ENCODE measurements at places on chromosomes 4 and X.

DNA sequence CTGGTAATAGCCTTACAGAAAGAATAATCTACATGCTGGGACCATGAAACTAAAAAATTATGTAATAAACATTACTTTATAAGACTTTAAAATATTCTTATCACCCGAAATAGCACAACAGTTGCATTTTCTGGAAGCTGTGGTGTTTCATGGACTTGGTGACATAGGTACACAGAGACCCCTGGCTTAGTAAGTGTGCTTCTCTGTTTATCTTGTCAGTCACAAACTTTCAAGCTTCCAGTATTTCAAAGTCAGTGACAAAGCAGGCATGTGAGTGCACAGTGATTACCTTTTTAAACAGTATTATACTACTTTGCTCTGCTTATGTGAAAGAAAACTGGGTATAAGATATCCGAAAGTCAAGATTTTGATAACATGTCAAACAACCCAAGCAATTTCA, 84.3 kb downstream of the PAPSS1 start:
- no peak for DNase-seq

GRCh38 chr4:8921465-8921864, 49.8 kb upstream of the HMX1 start:
- DNase-seq = no peak

DNA sequence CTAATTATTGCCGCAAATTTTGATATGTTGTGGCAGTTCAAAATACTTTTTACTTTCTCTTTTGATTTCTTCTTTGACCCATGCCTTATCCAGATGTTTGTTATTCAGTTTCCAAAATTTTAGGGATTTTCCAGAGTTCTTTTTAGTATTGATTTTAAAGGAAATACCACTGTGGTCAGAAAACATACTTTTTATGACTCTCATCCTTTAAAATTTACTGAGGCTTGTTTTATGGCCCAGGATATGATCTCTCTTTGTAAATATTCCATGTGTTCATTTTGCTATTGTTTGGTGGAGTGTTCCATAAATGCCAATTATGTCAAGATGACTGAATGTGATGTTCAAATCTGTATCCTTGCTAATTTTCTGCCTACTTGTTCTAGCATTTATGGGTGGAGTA, 272.3 kb upstream of the DIPK2B start:
- DNase-seq = no peak

DNA sequence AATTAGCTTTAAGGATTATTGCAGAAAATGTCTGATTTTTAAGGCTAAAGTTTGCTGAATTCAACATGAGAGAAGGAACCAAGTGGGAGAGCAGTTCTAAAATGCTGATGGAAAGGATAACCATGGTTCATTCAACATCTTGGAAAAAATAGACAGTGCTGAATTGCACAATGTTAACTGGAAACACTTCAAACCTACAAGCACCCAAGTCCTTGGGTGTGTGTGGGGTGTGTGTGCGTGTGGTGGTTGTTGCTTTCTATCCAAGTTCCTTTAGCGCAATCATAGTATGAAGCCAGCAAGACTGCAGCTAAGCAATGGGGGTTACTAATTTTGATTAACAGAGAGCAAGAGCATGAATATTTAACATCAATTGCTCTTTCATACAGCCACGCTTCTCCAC, 29.3 kb upstream of the SCOC start:
- no peak for DNase-seq

GRCh38 chr4:122481766-122482405, 25.4 kb upstream of the IL2 start:
- no peak for DNase-seq

GRCh38 chrX:46626566-46626965, 53.0 kb downstream of the CHST7 start:
- DNase-seq = no peak

DNA sequence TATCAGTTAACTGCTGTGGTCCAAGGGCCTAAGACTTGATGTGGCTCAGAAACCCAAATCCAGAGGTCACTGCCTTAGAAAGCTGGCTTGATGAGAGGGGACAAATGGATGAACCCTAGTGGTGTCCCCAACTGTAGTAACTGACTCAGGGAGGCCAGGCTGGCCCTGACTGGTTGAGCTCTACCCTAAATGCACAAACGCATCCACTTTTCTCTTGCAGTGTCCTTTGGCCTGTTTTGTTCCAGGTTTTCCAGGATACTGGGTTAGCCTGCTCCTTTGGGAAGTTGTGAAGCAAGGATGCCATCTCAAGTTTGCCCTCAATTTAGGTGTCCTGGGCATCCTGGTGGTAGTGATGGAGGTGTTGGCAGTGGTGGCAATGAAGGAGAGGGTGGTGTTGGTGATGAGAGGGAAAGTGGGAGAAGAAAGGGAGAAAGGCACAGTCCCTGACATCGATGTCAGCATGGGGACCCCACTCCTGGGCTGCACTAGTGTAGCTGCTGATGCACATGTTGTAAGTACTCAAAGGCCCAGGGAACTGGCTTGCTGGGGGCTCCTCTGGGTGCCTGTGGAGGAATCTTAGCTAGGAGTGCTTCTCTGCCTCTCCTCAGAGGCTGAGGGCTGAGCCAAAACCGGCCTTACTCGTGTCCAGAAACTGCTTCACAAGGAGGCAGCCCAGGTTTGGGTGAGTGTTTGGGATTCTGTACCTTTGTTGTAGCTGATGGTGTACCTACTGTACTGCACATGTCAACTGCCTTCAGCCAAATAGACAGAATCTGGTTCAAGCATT, 2.9 kb upstream of the HAND2 start:
- DNase-seq = no peak

DNA sequence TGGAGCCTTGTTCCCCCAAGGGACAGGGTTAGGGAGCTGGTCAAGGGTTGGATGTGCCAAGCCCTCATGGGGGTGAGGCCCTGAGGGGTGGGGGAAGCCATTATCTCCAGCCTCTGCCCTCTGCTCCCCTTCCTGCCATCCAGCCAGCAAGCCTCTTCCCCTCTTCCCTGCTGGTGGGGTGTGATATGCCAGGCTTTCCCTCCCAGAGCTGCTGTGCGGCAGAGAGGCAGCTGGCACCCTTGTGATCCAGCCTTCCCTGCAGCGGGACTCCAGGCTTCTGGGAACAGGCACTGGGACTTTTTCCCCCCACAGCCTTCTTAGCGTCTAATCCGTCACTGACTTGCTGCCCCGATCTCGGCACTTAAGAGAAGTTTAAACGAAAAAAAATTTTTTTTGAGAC, 6.3 kb downstream of the SSR4 start:
- DNase-seq = no peak

GRCh38 chr4:156191044-156191781, 237.5 kb upstream of the CTSO start:
- no peak for DNase-seq

DNA sequence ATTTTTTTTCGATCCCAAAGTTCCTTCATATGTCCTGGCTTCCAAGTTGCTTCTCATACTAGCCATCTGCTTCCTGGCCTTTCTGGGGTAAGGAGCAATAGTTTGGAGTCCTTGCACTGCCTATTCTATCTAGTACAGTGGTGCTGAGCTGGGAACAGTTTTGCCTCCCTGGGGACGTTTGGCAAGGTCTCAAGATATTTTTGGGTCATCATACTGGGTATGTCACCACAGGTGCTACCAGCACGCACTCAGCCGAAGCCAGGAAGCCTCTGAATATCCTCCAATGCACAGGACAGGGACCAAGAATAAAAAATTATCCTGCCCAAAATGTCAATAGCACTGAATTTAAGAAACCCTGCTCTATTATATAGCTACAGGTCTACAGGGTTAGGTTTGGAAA, 35.4 kb upstream of the TMSB15B start:
- DNase-seq = no peak

GRCh38 chr4:88043001-88043400, 35.6 kb downstream of the PKD2 start:
- DNase-seq = no peak

- DNase-seq = no peak
These were observed at the start of gene GPRIN3 for GRCh38 chr4:89307446-89308160. GPRIN3 (minus strand) TSS chr4:89307800; CDS start chr4:89250110, 57,690 bp downstream.

DNA sequence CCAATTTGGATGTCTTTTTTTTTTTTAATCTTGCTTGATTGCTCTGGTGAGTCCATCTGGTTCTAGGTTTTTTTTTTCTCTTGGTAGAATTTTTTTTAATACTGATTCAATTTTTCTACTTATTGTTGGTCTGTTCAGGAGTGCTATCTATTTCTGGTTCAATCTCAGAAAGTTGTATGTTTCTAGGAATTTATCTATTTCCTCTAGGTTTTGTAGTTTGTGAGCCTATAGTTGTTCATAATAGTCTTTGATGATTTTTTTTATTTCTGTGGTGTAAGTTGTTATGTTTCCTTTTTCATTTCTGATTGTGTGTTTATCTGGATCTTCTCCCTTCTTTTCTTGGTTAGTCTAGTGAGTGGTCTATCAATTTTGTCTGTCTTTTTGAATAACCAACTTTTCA, 129.6 kb downstream of the FAM13A start:
- no peak for DNase-seq

DNA sequence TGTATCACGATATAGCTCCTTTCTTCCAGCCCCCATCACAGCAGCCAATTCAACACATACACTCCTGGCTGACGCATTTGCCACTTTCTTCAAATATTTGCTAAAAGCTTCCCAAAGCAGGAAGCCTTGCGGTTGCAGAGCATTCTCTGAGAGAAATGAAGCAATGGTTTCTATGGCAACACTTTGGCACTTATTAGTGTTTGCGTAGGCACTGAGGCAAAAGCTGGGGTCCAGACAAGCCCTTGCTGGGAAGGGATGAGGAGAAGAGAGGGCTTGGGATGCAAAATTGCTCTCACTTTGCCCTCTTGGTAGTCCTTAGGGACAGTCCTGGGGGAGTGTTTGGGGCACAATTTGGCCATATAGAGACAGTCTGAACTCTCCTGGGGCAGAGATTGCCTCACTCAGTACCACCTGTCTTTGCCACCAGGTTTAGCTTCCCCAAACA, 55.0 kb upstream of the PAK3 start:
- DNase-seq = no peak

DNA sequence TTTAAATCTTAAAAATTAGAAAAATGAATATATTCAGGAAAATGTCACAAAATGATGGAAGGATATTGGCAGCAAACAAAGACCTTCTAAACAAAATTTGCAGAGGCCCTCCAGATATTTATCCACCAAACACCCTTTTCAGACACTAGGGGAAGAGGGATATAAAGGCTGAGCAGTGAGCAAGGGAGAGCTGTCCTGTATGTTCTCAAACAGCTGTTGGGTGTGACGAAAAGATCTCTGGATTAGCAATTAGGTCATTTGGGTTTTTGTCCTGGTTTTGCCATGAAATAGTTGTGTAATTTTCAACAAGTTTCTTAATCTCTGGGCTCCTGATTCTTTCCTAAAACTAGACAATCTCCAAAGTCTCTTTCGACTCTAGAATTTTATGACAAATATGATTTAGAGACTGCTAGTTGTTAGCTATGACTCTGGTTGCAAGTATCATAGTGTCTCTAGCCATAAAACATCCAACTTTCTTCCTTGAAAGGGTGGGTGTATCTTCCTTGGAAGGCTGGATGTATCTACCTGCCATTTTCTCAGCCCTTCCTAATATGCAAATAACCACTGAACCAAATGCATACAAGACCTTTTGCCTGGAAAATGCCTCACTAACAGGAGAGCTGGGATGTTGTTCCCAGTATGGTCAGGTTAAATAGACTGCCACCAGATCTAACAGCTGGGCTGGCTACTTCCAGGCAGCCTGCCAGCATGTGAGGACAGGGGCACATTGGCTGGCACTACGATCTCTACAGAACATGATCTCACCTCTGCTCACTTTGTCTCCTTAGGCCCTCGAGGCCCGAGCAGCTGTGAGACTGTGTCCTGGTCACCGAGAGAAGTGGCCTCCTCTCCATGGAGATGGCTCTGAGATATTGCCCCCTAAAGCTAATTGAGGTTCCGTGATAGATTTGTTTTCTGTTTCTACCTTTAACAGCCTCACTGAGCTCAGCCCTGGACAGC, 225.5 kb upstream of the JADE1 start:
- no peak for DNase-seq

GRCh38 chr4:170420255-170420693, 330.5 kb upstream of the AADAT start:
- DNase-seq = no peak

DNA sequence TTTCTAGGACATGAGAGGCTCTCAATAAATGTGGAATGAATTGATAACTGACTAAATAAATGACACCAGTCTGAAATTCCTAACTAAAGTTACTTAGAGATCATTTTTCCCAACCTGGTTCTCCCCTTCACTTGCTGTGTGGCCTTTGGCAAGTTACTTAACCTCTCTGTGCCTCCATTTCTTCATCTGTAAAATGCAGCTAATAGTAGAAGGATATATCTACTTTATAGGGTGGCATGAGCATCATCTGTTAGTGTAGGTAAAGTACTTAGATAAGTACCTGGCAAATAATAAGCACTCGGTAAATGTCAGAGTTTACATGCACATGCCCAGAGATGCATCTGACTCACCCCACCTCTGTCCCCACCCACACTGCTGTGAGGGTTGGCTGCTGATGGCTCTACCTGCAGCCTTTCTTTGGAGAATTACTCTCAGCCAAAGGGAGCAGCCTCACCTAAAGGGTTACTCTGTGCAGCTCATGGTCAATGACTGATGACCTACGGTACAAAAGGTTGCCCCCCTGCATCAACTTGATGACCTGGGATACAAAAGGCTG, 139.3 kb downstream of the CHIC2 start:
- DNase-seq = no peak

GRCh38 chrX:132983496-132983895, 25.1 kb upstream of the HS6ST2 start:
- DNase-seq = no peak

- no peak for DNase-seq
These were observed 168.6 kb downstream of the MAML3 start for GRCh38 chr4:139985401-139985800.

DNA sequence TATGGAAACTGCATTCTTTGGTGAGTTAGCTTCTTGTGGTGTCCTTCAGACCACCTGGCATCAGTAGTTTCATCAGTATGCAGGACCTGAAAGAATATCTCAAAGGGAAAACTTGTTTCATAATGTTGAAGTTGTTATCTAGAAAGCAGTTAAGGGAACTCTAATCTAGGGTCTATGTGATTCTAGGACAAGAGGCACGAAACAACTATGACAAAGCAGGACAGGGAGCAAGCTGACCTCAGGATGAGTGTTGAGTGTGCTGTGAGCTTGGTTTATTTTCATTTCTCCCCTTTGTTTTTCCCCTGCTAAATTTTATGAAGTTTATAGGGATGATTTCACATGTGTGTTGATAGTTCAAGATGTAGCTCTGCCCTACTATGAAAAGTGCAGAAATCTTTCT, 65.7 kb downstream of the MXRA5 start:
- no peak for DNase-seq

- DNase-seq = no peak
These were observed 101.9 kb downstream of the PCDH7 start for GRCh38 chr4:30821859-30822612.

DNA sequence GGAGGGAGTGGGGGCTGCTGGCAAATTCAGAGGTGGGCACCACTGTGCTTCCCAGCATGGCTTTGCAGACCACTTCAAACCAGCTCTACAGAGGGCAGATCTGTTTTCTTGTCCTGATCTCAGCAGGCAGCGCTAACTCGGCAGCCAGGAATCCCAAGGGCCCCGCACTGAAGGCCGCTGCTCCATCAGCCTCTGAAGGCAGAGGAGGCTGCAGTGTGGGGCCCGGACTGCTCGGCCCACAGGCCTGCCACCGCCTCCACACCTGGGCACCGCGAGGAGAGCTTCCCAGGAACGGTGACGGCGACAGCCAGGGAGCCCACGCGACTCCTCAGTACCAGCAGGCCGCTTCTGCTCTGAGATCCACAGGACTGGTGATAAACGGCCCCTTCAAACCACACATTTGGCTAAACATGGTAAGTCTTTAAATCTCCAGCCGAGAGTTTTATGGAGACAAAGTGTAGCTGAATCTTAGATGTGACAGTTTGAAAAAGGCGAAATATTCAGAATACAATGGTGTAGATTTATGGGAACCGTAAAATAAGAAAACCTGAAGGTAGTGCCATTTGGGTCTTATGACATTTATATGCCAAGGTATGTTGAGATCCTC, 23.6 kb downstream of the DCTD start:
- DNase-seq = no peak
